ENCODE measurements at places on chromosomes 16 and 17.

DNA sequence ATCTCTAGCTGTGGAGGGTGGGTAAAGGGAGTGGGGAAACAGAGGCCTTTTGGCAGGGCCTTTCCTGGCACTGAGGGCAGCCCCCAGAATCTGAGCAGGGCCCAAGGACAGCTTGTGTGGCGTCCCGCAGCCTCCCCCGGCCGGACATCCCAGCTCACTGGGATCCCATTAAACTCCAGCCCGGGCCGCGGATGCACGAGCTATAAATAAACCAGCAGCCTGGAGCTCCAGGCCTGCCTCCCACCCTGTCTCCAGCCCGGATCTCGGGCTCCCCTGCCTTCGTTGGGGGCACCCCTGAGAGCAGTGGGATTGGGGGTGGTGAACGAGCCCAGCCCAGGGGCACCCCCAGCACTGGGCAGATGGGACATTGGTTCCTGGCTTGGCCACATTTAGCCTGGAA is 13.8 kb upstream of the AATK start:
- DNase-seq, result no peak

DNA sequence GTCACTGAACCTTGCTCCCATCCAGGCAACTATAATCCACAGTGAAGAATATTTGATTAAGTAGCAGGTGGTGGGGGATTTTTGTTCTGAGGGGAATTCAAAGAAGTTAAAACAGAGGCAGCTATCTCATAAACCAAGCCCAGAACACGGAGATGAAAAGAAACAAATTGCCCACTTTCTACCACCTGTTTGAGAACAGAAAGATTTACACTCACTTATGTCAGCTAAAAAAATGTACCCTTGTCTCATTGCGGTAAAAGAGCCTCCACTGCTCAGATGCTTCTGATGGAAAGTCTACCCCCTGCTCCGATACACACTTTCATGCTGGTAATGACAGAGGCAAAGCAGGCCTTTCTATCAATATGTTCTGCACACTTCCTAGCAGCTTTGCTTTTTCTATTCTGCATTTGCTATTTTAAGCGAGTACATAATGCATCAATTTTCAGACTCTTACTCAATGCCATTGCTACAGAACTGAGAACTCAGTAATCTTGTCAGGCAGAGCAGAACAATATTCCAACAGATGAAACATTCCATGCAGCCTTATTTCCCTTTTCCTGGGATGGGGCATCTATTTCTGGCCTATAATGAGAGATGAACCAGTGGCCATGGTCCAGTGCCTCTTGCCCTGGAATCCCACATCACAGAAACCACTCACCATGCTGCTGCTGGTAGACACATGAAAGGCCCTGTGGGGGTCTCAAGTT is 29.0 kb downstream of the CDK5R1 start:
- DNase-seq, result no peak

DNA sequence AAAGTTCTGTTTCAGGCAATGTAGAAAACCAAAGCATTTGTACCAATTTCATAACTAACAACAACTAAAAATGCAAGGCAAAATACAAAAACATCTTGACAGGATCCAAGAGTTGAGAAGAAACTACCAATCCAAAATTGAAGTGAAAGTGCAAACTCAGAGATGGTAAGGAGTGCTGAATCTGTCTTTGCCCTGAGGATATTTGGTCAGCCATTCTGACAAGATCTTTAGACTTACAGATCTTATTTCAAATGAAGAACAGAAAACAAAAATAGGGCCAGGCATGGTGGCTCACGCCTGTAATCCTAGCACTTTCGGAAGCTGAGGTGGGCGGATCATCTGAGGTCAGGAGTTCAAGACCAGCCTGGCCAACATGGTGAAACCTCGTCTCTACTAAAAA is 412.8 kb downstream of the ZFHX3 start:
- no peak for DNase-seq

DNA sequence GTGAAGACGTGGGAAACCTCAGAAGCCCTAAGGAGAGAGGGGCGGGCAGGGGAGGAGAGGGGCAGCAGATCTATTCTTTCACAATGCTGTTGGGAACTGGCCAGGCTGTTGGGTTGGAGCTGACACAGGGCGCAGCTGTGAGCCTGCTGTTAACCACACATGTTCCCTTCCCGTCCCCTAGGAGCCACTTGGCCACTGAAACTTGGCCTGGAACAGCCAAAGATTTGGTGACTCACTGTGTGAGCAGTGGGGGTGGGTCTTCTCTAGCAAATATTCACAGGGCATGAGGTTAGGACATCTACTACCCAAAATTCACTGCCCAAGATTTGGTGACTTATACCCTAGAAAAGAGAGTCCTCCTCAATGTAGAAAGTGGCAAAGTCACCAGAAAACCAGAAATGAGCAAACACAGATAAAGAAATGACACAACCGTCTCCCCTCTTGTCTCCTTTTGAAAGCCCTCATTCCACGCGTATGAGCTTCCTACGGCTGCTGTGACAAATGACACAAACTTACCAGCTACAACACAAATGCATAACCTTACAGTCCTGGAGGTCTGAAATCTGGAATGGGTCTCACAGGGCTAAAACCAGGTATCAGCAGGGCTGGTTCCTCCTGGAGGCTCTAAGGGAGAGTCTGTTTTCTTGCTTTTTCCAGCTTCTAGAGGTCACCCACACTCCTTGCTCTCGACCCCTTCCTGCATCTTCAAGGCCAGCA is 6.3 kb downstream of the TBC1D16 start:
- DNase-seq, result no peak

DNA sequence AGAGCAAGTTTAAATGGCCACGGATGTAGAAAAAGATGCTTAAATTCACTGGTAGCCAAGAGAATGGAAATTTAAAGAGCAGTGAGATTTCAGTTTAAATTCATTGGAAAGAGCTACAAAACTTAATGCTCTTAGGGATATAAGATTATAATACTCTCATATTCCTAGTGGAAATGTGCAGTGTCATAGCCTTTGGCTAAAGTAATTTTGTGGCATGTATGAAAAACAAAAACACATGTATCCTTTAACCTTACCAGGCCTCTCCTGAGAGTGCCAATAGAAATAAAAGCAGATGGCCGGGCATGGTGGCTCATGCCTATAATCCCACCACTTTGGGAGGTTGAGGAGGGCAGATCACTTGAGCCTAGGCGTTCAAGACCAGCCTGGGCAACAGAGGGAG is 289.2 kb downstream of the PHKB start:
- DNase-seq, result no peak

GRCh38 chr17:57781386-57782061 is 36.4 kb upstream of the CCDC182 start:
- DNase-seq, result no peak
